M059J (cell line): ENCODE measurements at places on chromosomes 3 and 15. TPM values are rescaled to one million over a fixed set of nuclear protein-coding genes. Genes with fewer than 3 reads are reported as not detected.
A peak's percentile ranks its signal among the peaks of the same experiment; 100 is the strongest.

GRCh38 chr3:27216295-27216855, 152.8 kb downstream of the NEK10 start:
- DNase-seq = no peak

DNA sequence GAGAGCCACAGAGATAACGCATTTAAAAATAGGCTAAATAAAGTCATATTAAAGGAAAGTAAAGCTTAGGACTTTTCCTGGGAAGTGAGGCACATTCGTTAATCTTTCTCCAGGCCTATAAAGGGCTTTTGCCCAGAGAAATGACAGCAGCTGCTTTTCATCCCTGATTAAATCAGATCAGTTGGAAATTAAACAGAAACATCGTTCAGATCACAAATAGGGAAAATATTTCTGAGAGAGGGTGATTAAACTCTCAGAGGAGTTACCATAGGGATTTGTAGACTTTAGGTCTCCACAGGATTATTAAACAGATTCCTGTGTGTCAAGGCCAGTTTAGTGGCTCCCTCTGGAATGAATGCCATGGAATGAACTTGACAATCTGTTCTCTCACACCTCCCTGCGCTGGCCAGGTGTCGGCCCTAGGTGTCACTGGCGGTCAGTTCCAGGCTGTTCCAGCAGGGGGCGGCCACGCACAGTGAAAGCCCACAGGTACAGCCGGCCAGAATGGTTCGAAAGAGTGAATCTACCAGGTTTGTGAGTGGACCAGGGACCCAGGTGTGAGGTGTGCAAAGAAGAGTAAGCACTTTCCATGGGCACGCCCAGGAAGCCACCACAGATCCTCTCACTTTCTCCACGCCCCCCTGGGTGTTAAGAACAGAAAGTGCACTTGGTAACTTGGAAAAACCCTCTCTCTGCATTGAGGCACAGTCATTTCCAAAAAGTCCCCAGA, 253.0 kb upstream of the RASGRP1 start:
- DNase-seq = peak; percentile 93

DNA sequence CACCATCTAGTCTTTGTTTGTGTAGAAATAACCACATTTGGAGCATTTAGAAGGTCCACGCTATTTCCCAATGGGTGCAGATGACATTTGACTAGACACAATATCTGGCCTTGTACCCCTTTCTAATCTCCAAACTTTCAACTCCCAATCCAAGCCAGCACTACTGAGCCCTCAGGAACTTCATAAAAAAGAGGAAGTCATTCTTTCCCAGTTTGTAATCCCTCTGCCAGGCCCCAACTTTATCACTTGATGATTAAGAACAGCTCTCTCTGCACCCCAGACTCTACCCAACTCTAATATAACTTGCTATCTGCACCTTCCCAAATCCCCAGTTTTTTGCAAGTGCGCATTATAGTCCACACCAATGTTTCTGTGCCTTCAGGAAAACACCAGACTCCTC, 170.2 kb downstream of the KCNMB2 start:
- peak; percentile 68 for DNase-seq

DNA sequence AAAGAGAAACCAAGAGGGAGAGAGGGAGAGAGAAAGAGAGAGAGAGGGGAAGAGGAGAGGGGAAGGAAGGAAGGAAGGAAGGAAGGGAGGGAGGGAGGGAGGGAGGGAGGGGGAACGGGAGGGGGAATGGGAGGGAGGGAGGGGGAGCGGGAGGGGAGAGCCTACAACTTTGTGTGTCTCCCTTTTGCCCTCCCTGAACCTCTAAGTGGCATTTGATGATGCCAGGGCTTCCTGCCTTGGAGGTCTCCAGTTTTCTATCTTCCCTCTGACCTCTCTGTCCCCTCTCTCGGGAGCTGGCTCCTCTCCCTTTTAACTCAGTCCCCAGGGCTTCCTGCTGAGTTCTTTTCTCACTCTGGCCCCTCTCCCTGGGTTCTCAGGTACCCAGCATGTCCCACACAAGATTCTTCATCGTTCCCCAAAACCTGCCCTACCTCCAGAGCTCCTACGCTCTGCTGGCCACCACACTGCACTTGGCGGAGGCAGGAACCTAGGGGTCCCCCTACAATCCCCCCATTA, 12.5 kb upstream of the FAM174B start:
- DNase-seq = no peak

- peak; percentile 3 for DNase-seq
Observed at GRCh38 chr15:84681831-84682230, 23.8 kb upstream of the NMB start.

DNA sequence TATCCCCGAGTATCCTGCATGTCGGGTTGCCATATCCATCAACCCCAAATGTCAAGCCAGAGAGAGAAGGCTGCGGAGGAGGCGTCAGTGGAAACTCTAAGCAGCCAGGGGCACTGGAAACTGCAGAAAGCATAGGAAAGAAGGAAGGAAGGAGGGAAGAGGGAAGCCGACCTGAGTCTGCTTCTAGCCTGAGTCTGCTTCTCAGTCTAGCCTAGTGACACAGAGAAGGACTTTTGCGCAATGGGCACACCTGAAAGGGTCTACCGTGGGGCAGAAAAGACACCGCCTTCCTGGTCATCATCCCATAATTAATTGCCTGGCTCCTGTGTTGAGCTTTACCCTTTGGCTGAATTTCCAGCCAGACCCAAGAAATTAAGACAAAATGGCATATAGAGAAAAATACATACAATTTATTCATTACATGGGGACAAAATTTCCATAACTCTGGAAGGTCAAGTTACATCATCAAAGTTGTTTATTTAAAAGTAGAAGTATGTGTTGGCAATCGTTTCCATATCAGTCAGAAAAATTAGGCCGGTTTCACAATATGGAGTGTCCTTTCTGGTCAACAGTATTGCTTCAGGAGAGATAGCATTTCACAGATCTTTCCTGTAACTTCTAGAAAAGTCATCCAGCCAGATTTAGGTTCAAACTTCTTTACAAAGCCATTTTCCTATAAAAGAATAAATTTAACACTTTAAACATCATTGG, 10.3 kb downstream of the BCL2A1 start:
- no peak for DNase-seq

- peak; percentile 92 for DNase-seq
Observed at GRCh38 chr3:132549890-132550578, 47.0 kb upstream of the ACKR4 start.

GRCh38 chr15:99385005-99385669, 133.9 kb downstream of the LRRC28 start:
- peak; percentile 70 for DNase-seq

DNA sequence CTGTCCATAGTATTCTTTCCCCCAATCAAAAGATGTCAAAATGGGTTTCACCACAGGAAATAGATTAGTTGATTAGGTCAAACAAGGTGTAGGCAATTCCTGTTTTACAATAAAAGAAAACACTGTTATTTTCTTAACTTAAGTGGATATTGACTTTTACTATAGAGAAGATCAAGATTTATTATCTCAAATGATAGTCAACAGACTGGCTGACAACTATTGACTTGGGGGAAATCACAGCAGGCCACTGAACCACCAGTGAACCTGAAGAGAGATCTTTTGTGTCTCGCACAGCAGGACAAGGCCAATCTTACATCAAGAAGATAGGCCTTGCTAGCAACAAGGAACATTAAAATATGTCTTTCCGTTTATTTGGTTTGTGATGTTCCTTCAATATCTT, 1187.6 kb downstream of the SI start:
- DNase-seq = no peak

DNA sequence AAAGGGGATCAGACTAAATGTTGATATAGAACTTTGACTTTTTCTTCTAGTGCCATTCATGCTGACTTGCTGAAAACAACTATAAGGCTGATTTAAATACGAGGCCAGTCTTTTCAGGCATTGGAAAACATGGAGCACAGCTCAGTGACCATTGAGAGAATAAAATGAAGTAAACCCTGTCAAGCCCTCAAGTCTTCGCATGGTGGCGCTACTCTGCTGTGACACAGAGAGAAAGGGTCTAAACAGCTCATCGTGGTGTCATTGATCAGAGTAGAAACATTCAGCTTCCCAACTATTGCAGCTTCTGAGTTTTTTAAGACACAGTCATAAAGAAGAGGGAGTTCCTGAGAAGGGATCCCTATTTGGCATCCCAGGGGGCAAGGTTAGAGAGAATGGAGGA, 716.2 kb downstream of the DIPK2A start:
- peak; percentile 1 for DNase-seq

DNA sequence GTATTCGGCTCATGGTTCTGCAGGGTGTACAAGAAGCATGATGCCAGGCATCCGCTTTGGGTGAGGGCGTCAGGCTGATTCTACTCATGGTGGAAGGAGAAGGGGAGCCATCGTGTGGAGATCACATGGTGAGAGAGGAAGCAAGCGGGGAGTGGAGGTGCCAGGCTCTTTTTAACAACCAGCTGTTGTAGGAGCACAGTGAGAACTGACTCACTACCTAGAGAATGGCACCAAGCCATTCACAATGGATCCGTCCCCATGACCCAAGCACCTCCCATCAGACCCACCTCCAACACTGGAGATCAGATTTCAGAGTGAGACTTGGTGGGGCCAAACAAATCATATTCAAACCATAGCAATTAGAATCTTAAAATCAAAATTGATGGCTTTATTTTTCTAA, 259.8 kb upstream of the CTDSPL start:
- no peak for DNase-seq

GRCh38 chr3:52171514-52172261, 17.5 kb upstream of the POC1A start:
- peak; percentile 62 for DNase-seq

LSMEM2 gene
- not detected in 2 replicates for total RNA-seq

MASP1 gene
- total RNA-seq = 1.2 and 3.3 TPM in 2 replicates

STAG1 gene
- 24.9 and 31.6 TPM in 2 replicates for total RNA-seq

SPTSSB gene
- not detected in 2 replicates for total RNA-seq

B3GNT5 gene
- 3.5 and 4.1 TPM in 2 replicates for total RNA-seq

ARPIN gene
- total RNA-seq = 2.0 and 5.2 TPM in 2 replicates

MORC1 gene
- 0.02 TPM in 1 of 2 replicates, not detected in the other for total RNA-seq

RNU5B-1 gene
- not detected in 2 replicates for total RNA-seq

CGNL1 gene
- total RNA-seq = 0.12 and 1.3 TPM in 2 replicates
